Activated T-helper 2 cell treated with anti-CD3 and anti-CD28 coated beads, Interferon-gamma antibody, Interleukin-2, Interleukin-4, amounts not matched to agents 10 μg/mL and 5 μg/mL and 100 μg/mL, durations not matched to agents 14 hours and 24 hours and 36 hours (primary cell): ENCODE measurements at places on chromosomes 2 and 18. TPM values are rescaled to one million over a fixed set of nuclear protein-coding genes. Genes with fewer than 3 reads are reported as not detected.

DNA sequence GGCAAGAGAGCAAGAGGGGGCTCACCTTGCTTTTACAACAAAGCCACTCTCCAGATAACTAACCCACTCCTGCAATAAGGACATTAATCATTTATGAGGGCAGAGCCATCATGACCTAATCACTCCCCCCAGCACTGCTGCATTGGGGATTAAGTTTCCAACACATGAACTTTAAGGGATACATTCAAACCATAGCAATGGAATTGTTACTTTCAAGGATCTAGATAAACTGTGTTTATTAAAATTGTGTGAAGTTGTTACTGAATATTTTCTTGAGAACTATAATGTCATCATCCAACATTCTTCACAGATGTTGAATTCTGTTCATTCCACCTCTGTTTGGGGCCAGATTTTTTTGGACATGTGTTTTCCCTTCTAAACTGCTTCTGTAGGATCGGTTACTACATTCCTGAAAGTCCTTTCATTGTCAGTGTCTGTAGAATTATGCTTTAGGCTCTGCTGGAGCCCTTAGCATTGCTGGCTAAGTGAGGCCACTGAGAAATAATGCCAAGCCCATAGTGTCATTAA is 50.4 kb downstream of the SPATS2L start:
- no peak for DNase-seq

GRCh38 chr18:37578886-37579513 is 13.4 kb upstream of the CELF4 start:
- DNase-seq: no peak

GRCh38 chr2:7161501-7161900 is 244.3 kb downstream of the RNF144A start:
- DNase-seq: no peak

DNA sequence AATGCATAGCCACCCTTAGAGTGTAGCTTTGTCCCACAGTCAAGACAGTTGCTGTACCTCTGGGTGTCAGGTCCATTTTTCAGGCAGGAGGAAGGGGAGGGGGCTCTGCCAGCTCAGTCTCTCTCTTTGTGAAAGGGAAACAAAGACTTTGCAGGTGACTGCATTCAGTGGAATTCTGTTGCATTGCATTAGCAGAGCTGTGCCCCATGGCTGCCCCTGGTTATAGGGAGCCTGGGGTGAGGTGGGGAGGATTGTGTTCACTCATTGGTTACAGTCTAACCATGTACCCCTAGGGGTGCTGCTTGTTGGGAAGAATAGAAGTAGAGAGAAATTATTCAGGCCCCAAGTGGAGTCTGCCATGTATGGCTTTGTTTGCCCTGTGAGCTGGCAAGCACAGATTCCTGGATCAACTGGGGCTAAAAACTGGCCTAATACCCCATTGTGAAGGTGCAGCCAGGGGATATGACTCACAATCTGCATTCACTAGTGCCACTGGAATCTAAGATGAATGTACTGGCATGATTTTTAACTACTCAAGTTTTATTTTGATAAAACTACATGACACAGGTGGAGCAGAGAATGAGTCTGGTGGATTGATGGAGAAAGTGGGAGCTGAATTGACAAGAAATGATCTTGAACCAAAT is 118.4 kb downstream of the SH3BP4 start:
- DNase-seq: no peak

GRCh38 chr2:31049916-31050588 is 88.2 kb downstream of the GALNT14 start:
- no peak for DNase-seq

GRCh38 chr2:239311132-239312040 is 89.4 kb downstream of the HDAC4 start:
- DNase-seq: no peak

DNA sequence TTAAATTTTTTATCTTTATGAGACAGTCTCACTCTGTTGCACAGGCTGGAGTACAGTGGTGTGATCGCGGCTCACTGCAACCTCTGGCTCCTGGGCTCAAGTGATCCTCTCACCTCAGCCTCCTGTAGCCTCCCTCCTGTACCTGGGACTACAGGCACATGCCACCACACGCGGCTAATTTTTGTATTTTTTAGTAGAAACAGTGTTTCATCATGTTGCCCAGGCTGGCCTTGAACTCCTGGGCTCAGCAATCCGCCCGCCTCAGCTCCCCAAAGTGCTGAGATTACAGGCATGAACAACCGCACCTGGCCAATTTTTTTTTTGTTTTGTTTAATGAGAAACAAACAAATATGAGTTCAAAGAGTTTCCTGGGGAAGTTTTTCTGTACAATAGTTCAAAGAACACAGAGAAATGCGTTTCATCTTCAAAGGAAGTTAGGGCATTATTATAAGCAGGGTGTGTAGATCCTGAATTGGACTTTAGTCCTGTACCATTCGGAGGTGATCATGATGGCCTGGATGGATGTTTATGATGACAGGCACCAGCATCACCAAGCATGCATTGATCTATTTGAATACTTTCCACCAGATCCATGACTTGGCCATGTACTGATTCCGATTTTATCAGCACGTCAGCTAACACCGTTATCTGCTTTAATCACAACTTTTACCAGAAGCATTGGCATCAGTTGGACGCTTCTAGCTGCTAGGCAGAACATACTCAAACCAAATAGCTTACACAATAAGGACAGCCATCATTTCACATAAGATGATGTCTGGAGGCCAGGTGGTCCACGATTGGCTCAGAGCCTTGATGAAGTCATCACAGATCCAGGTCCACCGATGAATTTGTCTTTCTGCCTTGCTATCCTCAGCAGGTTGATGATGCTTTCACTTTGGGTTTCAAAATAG is 28.9 kb downstream of the TCF23 start:
- no peak for DNase-seq

DNA sequence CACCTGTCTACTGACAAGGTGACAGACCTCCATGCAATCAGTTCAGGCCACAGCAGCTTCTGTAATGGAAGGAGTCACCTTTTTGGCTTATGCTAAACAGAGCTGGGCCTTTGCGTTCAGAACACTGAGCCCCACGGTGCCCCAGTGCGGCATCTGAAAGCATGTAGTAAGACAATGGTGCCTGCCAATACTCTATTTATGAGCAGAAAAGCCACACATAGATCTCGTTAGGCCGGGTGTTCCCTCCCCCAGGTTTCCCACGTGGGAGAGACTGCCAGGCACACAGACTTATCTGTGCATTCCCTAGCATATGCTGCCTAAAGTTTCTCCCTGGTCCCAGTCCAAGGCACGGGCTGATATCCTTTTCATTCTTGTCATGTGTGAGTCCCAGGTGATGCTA is 150.9 kb downstream of the ACTR3 start:
- no peak for DNase-seq

DNA sequence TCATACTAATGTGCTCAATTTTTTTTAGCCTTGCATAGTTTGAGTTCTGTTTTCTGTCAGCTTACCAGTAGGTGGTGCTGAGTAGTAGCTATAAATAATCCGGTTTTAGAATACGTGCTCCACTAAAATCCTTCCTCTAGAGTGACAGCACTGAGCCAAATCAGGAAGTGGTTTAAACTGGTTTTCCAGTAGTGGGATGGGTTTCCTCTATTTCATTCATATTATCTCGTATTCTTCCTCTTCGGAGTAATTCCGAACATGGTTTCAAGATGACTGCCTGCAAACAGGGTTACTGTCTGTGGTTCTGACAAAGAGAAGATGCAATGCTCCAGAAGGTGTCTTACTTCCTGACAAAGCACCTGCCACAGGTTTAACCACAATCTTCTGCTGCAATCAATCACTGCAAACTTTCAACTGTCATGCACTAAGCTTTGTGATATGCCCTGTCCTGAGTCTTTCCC is 496.9 kb upstream of the VRK2 start:
- DNase-seq: no peak

DNA sequence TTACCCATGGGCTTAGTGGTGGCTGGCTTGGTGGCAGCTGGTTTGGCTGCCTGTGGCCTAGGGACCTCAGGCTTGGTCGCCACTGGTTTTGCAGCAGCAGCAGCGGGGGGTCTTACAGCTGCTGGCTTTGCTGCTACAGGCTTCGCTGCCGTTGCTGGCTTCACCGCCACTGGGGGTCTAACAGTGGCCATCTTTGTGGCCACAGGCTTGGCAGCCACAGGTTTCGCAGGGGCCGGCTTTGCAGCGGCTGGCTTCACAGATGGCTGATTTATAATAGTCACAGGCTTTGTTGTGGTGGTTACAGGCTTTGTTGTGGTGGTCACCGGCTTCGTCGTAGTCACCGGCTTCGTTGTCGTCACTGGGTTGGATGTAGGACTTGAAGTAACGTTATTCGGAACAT is 77.8 kb downstream of the COL6A3 start:
- DNase-seq: no peak

GRCh38 chr2:197388866-197389587 is 45.8 kb downstream of the SF3B1 start:
- DNase-seq: no peak

- DNase-seq: no peak
Measured at GRCh38 chr2:113851640-113852039, 38.2 kb upstream of the ACTR3 start.

DNA sequence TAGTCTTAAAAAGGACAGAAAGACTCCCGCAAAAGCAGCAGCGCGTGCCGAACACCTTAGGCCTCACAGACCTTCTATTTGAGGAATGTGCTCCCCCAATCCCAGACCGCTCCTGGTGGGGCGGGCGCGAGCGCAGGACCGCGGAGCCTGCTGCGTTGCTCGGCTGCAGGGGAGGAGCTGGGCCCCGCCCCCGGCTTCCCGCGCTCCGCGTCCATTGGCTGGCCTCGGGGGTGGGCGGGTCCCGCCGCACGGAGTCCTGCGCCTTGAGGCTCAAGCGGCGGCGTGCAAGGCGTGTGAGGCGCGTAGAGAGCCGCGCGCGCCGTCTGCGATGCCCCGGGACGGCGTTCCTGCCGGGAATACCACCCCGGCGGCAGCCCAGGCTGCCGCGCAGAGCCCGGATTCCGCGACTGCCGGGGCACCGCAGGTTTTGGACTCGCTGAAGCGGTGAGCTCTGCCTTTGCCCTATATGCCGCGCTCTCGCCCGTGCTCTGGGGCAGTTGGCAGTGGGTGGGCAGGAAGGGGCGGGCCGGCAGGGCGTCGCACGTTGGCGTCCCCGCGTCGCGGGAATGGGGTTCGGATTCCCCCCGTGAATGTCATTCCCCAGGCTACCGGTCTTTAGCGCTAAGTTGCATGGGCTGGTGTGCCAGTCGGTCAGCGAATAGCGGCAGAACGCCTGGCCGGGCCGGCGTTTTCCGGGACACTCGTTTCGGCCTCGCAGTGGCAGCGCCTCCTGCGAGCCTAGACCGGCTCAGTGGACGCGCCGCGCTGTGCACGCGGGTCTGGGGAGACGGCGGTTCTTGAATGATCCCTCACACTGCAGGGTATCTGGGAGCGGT is 49.6 kb upstream of the PAIP2B start:
- peak; percentile 85 for DNase-seq

DNA sequence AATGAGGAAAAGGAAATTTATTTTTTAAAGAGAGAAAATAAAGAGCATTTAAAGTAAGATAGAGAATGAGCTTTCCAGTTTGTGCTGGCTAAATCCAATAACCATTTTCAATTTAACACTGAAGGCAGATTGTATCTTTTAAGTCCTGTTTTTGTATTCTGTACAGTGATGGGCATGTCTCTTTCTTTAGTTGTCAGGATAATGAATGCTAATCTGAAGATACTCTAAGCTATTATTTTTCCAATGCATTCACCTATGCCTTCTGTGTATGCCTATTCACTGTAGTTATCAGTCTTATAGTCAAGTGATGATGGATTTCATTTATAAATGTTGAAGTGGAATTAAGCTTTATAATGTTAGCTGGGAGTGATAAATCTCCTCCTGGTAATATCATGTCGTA is 101.4 kb downstream of the DYNAP start:
- DNase-seq: no peak

DNA sequence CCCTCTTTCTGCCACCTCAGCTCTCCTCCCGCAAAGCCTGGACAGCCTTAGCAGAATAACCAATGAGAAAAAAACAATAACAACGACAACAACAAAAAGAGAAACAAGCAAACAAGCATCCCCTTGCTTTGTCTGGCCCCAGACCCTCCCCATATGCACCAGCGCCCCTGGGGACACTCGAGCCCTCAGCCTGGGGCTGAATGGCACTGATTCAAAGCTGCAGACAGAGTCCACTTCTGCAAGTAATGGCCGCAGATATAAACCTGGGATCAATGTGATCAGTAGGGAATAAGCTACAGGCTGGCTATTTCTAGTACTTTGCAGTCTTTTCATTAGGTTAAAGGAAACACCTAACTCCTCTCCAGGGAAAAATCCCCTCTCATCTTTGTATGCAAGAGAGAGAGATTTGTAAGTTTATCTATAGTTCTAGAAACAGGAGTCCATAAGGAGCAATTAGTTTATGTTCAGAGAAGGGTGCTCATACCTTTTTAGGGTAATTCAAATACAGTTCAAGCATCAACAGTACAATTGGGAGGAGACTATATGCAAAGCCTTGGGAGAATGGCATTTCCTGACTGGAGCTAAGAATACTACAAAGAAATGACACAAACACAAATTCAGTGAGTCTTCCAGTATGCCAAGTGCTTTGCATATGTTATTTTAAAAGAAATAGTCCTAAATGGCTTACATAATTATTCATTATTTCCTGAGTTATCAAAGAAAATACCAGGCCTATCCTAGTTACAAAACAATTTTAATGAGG is 122.3 kb upstream of the DDX18 start:
- no peak for DNase-seq

DNA sequence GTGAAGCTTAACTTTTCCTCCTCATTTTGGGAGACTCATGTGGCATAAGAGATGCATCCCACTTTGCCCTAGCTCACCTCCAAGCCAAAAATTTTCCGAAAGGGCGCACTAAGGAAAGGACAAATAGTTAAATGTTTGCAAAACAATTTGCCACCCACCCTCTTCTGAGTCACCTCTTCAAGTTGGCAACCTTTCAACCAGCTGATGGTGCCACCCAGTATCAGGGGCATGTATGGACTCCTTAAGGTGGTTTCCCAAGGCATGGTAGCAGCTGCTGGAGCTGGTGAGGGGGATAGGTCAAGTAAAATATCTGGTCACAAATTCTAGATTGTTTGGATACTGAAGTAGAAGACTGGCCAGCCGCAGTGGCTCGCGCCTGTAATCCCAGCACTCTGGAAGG is 17.2 kb upstream of the ITGAV start:
- no peak for DNase-seq

DNA sequence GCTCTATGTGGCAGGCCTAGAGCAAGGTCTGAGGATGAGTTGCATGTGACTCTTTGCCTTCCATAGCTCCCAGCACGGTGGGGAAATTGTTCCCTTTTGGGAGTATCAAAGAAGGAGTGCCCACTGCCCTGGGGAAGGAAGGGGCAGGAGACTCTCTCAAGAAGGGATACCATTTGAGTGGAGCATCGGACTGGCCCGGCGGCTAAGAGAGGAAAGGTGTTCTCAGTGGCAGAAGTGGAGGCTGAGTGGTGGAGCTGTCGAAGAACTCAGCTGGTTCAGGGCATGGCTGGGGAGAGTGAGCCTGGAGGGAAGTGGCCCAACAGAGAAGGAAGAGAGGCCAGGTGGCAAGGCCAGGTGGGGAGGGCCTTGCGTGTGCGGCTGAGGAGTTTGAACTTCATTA is 235.2 kb downstream of the DYSF start:
- DNase-seq: no peak

Gene GKN2
- total RNA-seq: not detected in 2 replicates

Gene EPAS1
- total RNA-seq: 100.0 and 102 TPM in 2 replicates

Gene B3GNT7
- total RNA-seq: 0.05 and 0.09 TPM in 2 replicates

Gene COL5A2
- 0.05 and 0.23 TPM in 2 replicates for total RNA-seq

Gene CCT7
- total RNA-seq: 562 and 584 TPM in 2 replicates

Gene CYB5A
- 36.8 and 37.9 TPM in 2 replicates for total RNA-seq

Gene EFEMP1
- not detected in 2 replicates for total RNA-seq

Gene FEZ2
- 16.3 and 17.6 TPM in 2 replicates for total RNA-seq

Gene ZNF407
- total RNA-seq: 18.3 TPM in 2 replicates
